ENCODE measurements at places on chromosomes 11 and 22. TPM values are rescaled to one million over a fixed set of nuclear protein-coding genes. Genes with fewer than 3 reads are reported as not detected.

The HOATZ gene
- total RNA-seq = not detected

- no peaks in the 10 kb centered on the region for H3K27me3 ChIP-seq
- H3K27ac ChIP-seq = peak overlapping the region; percentile 37
- no peaks in the 10 kb centered on the region for H3K36me3 ChIP-seq
- DNase-seq = no peak
Observed at GRCh38 chr11:8745431-8746253, 63.0 kb downstream of the RPL27A start.

GRCh38 chr11:125300791-125301218 is 136.3 kb downstream of the PKNOX2 start:
- no peak overlapping the region for H3K4me3 ChIP-seq
- no peaks in the 10 kb centered on the region for H3K27me3 ChIP-seq
- peaks cover 7% of the 10 kb centered on the region for H3K4me1 ChIP-seq
- H3K36me3 ChIP-seq = no peaks in the 10 kb centered on the region
- DNase-seq = no peak

DNA sequence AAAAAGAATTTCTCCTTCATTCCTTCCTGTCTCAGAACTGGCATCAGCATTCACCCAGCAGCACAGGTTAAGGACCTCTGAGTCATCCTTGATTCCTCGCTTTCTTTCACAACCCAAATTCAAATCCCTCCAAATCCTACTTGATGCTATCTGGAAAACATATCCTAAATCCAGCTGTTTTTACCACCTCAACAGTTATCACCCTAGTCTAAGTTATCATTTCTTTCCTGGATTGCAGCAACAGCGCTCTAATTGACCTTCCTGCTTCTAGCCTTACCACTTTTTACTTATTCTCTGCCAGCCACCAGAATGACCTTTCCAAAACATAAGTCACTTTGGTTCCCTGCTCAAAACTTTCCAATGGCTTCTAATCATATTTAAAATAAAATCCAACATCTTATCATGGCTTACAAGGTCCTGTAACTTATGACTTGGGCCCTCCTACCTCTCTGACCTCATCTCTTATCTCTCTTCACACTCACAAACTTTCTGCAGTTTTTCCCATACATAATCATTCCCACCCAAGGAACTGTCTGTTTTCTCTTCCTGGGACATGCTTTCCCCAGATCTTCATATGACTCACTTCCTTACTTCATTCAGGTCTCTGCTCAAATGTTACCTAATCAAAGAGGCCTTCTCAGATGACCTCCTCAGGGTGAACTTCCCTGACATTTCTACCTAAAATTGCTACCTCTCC is 119.4 kb downstream of the TTC28 start:
- H3K4me1 ChIP-seq = no peaks in the 10 kb centered on the region
- H3K4me3 ChIP-seq = no peak overlapping the region
- no peaks in the 10 kb centered on the region for H3K36me3 ChIP-seq
- DNase-seq = no peak
- no peaks in the 10 kb centered on the region for H3K27me3 ChIP-seq

DNA sequence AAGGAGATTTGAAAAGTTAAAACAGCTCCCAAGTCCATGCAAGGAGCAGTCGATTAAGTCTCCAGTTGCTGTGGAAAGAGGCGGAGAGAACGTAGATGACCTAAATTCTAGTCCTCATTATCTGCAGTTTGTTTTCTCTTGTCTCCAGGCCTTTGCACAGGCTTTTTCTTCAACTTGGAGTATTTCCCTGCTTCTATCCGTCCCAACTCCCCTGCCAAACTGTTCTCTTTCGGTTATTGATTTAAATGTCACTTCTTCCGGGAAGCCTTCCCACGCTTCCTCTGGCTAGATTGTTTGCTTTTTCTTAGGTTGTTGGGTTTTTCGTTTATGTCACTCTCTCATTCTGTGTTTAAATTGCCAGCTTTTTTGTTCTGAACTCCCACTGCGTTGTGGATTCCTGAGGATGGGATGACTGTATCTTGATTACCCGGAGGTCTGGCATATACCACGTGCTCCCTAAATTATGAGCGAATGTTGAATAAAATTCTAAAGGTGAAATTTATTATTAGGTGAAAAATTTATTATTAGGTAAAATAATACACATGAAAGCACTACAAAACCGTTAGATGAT is 463 bp downstream of the TMEM126B start:
- H3K36me3 ChIP-seq = no peaks in the 10 kb centered on the region
- peak overlapping the region; percentile 76 for H3K4me3 ChIP-seq
- H3K27me3 ChIP-seq = no peaks in the 10 kb centered on the region

The TTC36 gene
- total RNA-seq = 1.8 TPM
